ENCODE measurements at places on chromosomes 7 and 10.
A peak's percentile ranks its signal among the peaks of the same experiment; 100 is the strongest.

GRCh38 chr7:150396426-150396825 lies 17.3 kb downstream of the ZNF775 start:
- no peak for DNase-seq

DNA sequence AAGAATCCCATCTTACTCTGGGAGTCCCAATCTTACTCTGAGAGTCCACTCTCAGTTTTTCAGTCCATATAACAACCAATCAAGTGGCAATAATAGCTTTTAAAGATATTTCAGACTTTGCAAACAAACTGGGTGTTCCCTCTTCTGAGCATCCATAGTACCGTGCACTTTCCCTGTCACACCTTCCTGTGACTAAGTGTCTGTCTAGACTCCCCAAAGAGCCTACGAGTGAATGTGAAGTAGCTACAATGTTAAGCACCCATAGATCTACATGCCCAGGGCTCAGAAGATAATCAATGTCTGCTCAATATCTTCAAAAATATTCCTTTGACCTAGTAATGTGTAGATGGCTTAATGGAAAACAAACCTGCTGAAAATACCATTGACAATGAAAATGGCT lies 95.6 kb upstream of the ASAH2 start:
- DNase-seq, result no peak

GRCh38 chr7:16647435-16647960 lies 1.5 kb downstream of the BZW2 start:
- DNase-seq, result peak; percentile 29

DNA sequence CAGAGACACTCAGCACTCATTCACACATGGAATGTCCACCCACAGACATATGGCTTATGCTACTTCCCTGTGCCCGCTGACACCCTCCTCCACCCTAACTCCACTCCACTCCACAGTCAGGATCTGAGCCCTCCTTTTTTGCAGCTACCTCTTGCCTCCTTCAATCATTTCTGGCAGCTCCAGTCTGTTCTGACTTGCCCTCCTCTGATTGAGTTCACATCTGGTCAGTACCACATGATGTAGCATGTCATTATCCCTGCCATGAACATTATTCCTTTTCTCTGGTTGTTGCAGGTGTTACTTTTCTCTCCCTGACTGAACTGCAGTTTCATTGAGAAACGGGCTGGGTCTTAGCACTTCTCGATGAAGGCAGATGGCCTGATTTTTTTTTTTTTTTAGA lies 130.1 kb upstream of the EGR2 start:
- peak; percentile 6 for DNase-seq

- DNase-seq, result no peak
Measured at GRCh38 chr10:88244781-88245625, 338.1 kb downstream of the RNLS start.

DNA sequence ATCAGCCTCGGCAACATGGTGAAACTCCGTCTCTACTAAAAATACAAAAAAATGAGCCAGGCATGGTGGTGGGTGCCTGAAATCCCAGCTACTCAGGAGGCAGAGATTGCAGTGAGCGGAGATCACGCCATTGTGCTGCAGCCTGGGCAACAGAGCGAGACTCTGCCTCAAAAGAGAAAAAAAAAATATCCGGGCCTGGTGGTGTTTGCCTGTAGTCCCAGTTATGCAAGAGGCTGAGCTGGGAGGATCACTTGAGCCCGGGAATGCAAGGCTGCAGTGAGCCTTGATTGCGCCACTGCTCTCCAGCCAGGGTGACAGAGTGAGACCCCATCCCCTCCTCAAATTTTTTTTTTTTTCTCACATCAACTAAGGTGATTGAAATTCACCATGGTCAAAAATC lies 42.8 kb downstream of the CDC123 start:
- no peak for DNase-seq

DNA sequence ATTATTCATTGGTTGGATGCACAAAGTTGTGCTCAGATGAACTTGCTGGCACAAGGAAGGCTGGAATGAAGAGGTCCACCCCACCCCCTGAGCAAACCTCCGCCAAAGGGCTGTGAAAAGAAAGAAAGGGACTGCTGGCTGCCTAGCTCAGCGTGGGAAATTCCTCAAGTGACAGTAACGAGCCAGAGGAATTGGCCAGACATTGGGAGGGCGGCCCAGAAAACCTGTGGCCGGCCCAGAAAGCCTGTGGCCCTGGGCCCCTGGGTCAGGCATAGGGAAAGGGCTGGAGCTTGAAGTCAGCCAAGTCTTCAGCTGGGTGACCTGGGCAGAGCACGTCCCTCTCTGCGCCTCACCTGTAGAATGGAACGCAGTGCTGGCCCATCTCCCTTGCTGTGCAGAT lies 30.6 kb upstream of the CTBP2 start:
- no peak for DNase-seq

- DNase-seq, result no peak
Measured at GRCh38 chr7:104908636-104909035, 105.4 kb upstream of the KMT2E start.

- DNase-seq, result peak; percentile 87
Measured at GRCh38 chr7:22001345-22002004, 55.8 kb upstream of the CDCA7L start.

GRCh38 chr10:114683593-114683992 lies 25.5 kb upstream of the ABLIM1 start:
- no peak for DNase-seq
